ENCODE measurements at places on chromosomes 12 and 14.

DNA sequence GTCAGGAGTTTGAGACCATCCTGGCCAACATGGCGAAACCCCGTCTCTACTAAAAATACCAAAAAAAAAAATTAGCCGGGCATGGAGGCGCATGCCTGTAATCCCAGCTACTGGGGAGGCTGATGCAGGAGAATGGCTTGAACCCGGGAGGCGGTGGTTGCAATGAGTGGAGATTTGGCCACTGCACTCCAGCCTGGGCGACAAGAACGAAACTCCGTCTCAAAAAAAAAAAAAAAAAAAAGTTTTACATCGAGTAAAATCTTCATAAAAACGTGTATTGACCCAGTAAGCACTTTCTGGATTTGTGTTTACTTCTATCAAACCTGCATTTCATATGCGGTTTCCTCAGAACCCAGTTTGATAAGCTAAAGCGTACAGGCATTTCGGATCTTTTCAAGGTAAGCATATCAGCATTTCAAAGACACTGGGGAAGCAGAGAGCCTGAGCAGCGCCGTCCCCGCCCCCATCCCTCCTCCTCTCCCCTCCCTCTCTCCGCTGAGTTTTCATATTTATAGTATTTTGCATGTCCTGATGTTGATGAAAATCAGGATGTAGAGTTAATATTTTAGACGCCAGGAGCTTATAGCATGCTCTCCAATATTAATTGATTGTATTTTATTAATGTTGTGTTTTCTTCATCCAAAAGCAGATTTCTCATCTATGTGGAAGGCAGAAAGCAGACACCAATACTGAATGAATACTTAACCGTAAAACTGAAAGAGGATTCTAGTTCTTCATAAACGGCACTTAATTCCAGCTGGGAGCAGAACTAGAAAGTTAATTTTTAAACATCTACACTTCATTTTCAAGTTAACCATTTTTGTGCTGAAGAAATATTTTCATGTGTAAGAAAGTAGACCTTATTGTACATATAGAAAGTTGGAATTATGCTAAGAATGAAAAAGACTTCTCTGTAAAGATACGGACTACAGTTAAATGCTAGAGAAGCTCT lies 9.2 kb upstream of the HIP1R start:
- peak; percentile 29 for DNase-seq
- no peaks in the 10 kb centered on the region for H3K4me1 ChIP-seq
- no peak overlapping the region for H3K27ac ChIP-seq
- H3K36me3 ChIP-seq, result no peaks in the 10 kb centered on the region
- H3K27me3 ChIP-seq, result no peaks in the 10 kb centered on the region
- H3K4me3 ChIP-seq, result peak overlapping the region; percentile 7

DNA sequence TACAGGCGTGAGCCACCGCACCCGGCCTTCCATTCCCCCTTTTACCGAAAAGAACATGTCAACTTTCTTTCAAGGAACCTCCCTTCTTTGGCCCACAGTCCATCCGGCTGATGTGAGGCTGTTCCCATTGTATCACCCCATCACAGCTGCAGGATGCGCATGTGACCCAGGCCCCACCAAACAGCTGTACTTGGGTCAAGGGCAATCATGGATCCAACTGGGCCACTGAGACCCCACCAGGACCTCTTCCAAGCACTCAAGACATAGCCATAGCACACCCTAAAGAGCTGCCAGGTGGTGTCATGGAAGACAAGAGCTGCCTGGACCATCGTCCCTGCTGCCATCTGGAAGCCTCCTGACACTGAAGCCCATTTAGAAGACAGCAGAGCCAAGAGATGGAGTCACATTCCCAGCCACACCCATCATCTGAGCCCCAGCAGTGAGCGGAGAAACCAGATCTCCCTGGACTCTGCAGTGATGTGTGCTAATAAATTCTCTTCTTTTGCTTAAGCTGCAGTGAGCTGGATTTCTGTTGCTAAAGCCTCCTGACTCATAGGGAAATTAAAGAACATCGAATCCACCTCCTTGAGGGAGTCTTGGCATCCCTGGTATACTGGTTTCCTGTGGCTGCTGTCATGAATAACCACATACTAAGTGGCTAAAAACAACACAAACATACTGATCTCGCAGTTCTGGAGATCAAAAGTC lies 105.6 kb downstream of the KSR2 start:
- no peaks in the 10 kb centered on the region for H3K4me1 ChIP-seq
- H3K27me3 ChIP-seq, result no peaks in the 10 kb centered on the region
- no peaks in the 10 kb centered on the region for H3K36me3 ChIP-seq
- no peak overlapping the region for H3K4me3 ChIP-seq

- no peak overlapping the region for H3K27ac ChIP-seq
- no peaks in the 10 kb centered on the region for H3K27me3 ChIP-seq
- DNase-seq, result no peak
- H3K4me1 ChIP-seq, result no peaks in the 10 kb centered on the region
These were observed 237.4 kb upstream of the PWP1 start for GRCh38 chr12:107448198-107448597.

GRCh38 chr12:104164634-104165033 lies 26.6 kb upstream of the NFYB start:
- H3K27ac ChIP-seq, result no peak overlapping the region
- H3K4me3 ChIP-seq, result no peak overlapping the region
- H3K27me3 ChIP-seq, result no peaks in the 10 kb centered on the region

DNA sequence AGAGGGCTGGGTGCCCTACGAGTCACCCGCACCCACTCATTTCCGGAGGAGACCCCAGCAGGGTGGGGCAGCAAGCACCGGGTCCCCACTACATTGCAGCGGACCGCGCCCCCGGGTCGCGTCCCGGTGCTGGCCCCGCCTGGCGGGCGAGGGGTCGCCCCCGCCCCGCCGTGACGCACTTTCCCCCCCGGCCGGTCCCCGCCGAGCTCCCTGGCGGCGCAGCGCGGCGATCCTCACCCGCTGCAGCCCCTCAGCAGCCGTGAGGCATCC lies 106.1 kb downstream of the PRICKLE1 start:
- peak; percentile 50 for DNase-seq
- H3K27me3 ChIP-seq, result no peaks in the 10 kb centered on the region
- peaks cover 16% of the 10 kb centered on the region for H3K4me1 ChIP-seq
- H3K4me3 ChIP-seq, result peak overlapping the region; percentile 89

DNA sequence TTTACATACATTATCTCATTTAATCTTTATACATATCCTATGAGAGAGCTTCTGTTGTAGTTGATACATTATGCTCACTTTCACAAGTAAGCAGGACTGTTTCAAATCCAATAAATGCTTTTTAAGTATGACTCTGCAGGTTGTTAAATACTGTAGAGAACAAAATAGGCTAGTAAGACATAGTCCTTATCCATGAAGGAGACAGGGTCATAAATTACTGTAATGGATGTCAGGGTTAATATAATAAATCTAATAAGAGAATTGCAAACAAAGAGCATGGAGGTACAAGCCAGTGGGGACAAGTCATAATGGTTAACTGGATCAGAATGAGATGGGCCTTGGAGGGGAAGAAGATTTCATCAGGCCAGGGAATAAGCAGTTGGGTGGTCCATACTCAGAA lies 303.8 kb upstream of the RGS6 start:
- no peak overlapping the region for H3K4me3 ChIP-seq
- H3K27ac ChIP-seq, result no peak overlapping the region
- no peaks in the 10 kb centered on the region for H3K36me3 ChIP-seq
- no peaks in the 10 kb centered on the region for H3K27me3 ChIP-seq
